ENCODE measurements at places on chromosomes 5 and 9.

DNA sequence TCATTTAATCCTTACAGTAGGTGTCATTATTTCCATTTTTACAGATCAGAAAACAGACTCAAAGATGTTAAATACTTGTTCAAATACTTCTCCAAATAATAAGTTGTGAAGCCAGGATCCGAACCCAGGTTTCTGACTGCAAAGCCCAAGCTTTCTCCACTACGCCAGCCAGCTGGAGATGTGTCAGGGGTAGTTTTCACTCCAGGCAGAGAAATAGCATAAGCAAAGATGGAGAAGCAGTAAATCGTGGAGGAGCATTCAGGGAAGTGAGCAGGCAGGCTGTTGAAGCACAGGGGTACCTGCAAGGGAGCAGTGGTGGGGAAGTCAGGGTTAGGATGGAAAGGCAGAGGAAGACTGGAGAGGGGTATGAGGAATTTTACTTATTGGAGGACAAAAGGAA, 2.9 kb downstream of the TLN1 start:
- DNase-seq: no peak

- DNase-seq: no peak
These were observed 72.0 kb downstream of the NUP214 start for GRCh38 chr9:131197160-131197911.

DNA sequence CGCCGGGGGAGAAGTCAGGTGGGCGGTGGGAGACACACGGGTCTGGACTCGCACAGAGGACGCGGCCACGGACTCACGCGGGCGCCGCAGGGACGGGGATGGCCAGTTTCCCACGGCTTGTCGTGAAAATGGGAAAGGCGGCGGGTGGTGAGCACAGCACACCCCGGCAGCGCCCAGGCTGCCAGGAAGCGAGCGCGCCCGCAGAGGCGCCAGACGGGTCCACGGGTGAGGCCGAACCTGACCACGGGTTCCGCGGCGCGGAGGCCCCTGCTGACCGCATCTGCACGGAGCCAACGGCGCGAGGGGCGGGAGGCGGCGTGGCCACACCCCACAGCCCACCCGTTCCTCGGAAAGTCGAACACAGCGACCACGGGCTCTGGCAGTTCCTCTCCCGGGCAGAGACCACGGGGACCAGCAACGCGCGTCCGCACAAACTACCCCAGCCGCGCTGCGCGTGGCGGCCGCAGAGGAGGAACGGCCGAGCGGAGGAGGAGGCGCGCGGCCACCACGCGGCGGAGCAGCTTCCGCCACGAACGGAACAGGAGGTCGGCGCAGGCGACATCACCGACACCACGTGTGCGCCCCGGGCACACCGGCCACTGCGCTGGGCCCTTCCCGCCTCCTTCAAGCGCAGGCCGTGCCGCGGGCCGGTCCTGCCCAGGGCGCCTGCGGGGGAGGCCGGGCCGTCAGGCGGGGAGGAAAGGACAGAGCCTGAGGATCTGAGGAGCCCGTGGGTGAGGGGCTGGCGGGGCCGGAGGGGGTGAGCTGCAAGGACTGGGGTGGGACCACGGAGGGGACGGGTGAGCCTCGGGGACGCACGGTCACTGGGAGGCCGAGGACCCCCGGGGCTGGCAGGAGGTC, 5.6 kb downstream of the EXD3 start:
- DNase-seq: no peak

DNA sequence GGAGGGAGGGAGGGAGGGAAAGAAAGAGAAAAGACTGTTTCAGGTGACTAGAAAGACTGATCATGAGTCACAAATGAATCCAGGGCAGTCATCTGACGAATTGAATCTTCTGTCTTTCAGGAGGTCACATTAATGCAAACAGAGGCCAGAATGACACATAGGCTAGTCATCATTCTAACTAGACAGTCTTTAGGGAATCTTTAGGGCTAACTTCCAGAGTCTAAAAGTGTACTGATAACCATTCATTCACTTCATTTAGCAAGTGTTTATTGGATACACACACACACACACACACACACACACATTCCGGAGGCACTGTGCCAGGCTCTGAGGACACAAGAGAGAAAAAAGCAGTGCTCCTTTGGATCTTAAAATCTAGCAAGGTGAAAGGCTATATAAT, 156.7 kb downstream of the EBF1 start:
- no peak for DNase-seq

DNA sequence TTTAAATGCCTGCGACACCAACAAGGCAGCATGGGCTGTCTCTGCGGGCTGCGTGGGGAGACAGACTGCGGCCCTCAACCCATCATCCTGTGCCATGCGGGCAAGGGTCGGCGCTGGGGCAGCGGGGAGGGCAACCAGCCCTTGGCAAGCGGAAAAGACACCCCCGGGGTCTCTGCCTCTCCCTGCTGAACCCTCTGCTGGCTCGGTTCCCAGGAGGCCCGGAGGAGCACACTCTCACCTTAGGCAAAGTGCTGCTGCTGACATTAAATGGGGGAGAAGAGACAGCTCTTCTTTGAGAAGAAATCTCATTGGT, 129.6 kb upstream of the PPP1R26 start:
- DNase-seq: no peak

DNA sequence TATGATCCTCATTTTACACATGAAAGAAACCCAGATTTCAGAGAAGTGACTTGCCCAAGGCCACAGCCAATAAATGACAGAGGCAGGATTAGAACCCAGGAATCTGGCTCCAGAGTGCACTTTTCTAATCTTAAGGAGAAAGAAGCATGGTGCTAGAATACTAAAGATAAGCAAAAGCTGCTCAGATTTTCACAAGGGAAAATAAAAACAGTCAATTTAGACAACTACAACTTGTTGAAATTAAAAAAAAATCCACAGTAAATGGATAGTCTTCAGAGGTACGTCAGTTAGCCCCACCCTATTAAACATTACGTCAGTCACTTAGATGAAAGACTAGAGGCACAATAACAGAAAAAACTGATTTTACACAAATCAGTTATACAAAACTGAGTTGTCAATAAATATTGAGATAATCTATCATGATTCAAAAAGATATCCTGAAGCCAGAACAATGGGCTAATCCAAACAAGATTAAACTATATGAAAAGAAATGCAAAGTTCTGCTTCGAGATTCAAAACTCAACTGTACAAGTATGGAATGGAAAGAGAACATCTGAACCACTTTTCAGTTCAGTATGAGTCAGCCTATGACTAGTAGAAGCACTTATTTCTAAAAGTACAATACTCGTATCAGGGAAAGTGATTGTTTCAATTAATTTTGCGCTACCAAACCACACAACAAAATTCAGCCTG, 9.3 kb downstream of the TMEM245 start:
- no peak for DNase-seq

DNA sequence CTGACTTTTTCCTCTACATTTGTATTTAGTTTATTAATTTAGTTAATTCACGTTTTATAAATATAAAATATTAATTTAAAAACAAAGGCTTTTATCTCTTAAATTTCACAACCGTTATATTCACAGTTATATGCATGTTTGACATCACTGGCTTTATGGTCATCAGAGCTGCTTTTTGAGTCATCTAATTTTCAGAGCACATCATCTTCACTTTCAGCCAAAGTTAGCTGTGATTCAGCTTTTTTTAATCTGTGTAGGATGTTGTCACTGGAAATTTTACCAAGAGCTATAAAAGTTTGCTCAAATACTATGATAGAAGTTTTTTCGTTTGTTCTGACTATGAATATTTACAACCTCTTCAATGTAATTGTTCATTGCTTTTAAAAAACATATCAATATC, 12.4 kb downstream of the CDC37L1 start:
- no peak for DNase-seq

GRCh38 chr9:8432224-8432623, 632.6 kb upstream of the DMAC1 start:
- no peak for DNase-seq

DNA sequence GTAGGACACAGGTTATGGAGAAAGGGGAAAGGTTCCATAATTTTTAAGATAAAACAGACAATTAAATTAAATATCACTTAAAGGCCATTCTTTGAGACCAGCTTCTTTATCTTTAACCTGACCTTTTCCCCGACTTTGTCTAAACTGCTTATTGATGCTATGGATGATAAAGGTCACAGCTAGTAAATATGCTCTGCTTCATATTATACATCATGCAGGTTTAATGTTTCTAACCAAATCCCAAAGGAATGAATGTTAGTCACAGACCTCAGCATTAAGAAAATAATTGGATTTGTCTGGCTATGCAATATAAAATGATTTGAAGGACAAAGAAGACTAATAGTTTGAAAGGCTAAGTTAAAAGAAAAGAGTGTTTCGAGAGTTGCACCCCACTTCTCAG, 147.6 kb downstream of the ST8SIA4 start:
- DNase-seq: no peak

DNA sequence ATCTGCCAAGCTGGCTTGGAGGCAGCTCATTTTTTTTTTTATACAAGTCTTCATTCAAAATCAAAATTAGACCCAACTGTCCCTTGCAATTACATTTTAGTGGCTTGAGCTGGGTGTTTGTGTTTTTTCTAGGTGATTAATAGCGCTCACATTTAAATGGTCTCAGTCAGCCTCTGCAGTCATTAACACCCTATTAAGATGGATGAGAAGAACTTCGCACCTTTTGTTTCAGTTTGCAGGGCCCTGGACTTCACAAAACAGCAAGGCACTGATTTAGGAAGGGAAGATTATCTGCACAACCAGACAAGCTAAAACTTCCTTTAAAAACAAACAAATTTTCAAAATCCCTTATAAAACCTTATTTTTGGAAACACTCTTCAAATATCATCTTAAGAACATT, 374.8 kb downstream of the EFNA5 start:
- no peak for DNase-seq

DNA sequence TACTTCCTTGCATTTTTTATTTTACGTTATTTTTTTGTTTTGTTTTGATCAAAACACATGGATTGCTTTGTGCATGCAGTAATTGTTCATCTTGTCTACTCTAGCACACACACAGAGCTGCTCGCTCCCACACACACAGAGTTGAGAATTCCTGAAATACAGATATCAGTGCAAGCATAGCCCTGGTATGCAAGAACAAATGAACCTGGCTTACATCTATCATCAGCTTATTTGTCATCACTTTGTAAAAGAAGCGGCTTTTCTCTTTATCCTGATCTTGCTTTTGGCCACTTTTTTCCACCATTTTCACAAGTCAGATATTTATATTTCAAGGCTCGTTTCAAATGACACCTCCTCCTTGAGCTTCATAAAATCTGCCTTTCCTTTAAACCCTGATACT, 1435.7 kb downstream of the MAT2B start:
- DNase-seq: no peak

DNA sequence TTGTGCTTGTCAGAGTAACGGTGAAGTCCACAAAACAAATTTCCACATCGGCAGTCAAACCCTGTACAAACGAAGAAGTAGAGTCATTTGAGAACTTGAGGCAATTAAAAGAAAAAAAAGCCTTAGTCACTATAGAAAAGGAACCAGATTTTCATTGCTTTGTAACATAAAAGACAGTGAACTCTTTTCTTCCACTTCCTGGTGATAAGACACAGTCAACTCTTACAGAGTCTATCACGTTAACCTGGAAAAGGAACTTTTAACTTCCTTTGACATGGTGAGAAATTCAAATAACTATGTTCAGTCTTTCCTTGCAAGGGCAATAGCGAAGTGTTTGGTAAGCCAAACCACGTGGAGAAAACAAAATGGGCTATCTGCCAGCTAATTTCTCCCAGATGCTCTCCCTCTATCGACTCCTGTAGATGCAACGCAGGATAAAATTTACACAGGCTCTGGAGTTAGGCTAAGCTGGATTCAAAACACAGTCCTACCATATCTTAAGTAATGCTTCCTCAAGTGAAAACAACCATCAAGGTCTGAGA, 8.9 kb downstream of the ZFAND5 start:
- no peak for DNase-seq

DNA sequence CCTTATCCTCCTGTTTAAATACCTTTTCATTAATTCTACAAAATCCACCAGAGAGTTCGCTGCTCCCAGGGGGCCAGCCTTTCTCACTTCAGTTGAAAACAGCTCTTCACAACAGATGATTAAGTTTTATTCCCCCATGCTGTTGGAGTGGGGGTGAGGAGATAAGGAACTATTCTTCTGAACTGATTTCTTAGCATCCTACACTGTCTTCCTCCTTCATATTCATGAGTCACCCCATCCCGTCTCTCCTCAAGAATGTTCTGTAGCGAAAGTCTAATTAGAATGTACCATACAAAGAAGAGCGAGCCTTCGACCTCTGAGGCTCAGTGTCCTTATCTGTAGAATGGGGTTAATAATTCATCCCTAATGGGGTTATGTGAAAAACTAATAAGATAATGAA, 138.0 kb downstream of the PIK3R1 start:
- no peak for DNase-seq

- no peak for DNase-seq
These were observed 10.2 kb downstream of the C9orf50 start for GRCh38 chr9:129610473-129611306.
